ENCODE measurements at places on chromosomes 6 and 20.

DNA sequence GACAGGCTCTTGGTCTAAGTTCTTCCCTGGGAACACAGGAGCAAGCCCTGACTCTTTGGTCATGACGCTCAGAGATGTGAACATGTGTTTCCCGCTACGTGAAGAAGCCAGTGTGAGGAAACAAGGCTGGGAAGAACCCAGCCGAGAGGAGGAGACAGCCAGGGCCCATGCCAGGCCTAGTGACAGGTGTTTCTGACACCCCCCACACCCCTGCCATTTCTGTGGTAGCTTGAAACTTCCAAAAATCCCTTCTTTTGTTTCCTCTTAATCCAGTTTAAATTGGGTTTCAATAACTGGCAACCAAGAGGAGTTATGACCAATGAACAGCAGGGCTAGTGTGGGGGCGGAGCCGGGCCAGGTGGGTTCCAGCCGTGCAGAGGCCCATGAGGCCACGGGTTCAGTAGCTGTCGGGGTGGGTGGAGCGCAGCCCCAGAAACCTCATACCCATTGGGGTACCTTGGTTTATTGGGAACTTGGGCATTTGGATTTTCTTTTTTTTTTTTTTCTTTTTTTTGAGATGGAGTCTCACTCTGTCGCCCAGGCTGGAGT is 33.5 kb downstream of the WRNIP1 start:
- DNase-seq, result no peak

DNA sequence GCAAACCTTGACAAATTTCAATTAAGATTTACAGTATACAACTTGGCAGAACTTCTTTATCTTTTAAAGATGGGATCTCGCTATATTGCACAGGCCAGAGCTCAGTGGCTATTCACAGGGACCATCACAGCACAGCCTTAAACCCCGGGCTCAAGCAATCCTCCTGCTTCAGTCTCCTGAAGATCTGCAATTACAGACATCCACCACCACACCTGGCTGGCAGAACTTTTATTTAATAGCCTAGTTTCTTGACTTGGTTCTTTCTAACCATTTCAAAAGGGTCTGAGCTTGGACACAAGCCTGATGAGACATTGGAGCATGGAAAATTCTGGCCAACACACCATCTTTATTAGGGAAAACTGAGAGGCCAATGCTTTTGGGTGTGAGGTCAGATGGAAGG is 151.6 kb upstream of the KCNG1 start:
- no peak for DNase-seq

GRCh38 chr20:41508335-41508734 is 109.8 kb downstream of the CHD6 start:
- no peak for DNase-seq

DNA sequence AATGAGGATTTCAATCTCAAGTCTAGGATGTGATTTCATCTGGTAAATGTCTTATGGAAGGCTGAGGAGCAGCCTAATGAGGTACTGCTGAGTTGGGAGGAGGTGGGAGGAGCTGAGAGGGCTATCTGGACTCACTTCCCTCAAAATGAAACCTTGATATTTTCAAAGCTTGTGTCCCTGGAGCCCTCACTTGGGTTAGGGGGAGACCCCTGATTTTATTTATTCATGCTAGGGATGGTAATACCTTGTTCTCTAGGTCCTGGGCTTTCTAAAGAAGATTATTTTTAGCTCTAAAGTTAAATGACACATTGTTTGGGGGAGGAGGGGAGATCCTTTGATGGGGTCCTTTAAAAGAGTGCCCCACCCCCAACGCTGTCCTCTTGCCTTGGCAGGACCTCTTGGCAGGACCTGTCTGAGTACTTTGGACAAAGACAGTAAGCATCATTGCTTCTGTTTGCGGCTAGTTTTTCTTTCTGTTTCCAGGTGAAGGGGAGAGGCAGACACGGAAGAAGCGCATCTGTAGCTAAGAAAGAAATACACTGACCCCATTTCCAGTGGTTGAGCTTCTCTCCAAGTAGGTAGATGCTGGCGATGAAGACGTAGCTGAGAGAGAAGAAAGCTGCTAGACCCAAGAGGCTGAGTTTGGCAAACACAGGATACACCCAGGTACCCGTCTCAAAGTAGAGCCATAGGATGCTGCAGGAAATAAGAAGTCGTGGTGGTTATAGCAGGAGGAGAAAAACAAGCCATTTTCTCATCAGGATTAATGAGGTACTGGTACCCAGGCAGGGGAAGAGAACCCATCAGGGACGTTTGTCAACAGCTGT is 55.6 kb downstream of the ADTRP start:
- DNase-seq, result no peak

GRCh38 chr20:23007886-23008655 is 27.0 kb upstream of the SSTR4 start:
- no peak for DNase-seq
